SK-N-SH (cell line): ENCODE measurements at places on chromosomes 11 and 22. TPM values are rescaled to one million over a fixed set of nuclear protein-coding genes. Genes with fewer than 3 reads are reported as not detected.

GRCh38 chr22:32326647-32327046 is 31.0 kb upstream of the RFPL3 start:
- DNase-seq = no peak
- no peaks in the 10 kb centered on the region for H3K36me3 ChIP-seq
- H3K27me3 ChIP-seq = no peaks in the 10 kb centered on the region
- H3K4me3 ChIP-seq = no peak overlapping the region
- peaks cover 12% of the 10 kb centered on the region; the same call in 1 of the 2 replicates for H3K4me1 ChIP-seq
- no peak overlapping the region for H3K27ac ChIP-seq

DNA sequence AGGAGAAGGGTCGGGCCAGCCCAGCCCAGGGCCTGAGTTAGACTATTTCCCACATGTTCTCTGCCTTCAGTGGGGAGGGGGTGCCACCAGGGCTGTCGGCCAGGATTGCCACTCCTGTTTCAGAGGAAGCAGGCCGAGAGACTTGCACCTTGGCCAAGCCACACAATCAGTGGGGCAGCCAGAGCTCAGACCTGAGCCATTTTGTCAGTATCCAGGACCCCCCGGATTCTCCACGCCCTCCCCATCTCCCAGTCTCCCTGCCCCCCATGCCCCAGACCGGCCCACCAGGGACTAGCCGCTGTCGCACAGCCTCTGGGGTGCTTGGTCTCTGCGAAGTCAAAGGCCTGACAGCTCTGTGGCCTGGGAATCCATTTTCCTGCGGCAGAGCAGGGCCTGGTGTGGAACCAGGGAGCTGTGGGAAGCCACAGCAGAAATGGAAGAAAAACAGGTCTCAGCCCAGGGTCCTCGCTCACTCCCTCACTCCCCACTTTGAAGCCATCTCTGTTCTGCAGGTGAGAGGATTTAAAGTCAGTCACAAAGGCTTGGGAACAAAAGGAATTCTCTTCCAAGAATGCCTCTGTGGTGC is 25.5 kb upstream of the MGAT3 start:
- H3K27me3 ChIP-seq = no peaks in the 10 kb centered on the region
- no peak overlapping the region for H3K4me3 ChIP-seq
- no peaks in the 10 kb centered on the region; the same call in 1 of the 2 replicates for H3K4me1 ChIP-seq
- H3K27ac ChIP-seq = peak overlapping the region; percentile 58

Gene BTBD18
- not detected in 2 replicates for polyA plus RNA-seq

GRCh38 chr11:38510041-38510440 is 1912.0 kb upstream of the RAG2 start:
- no peak overlapping the region for H3K27ac ChIP-seq
- H3K4me1 ChIP-seq = no peaks in the 10 kb centered on the region
- no peaks in the 10 kb centered on the region for H3K36me3 ChIP-seq
- H3K27me3 ChIP-seq = no peaks in the 10 kb centered on the region
- no peak overlapping the region for H3K4me3 ChIP-seq

- peak overlapping the region; percentile 70 for H3K27ac ChIP-seq
- H3K27me3 ChIP-seq = no peaks in the 10 kb centered on the region
- DNase-seq = no peak
- peak overlapping the region; percentile 89 for H3K4me3 ChIP-seq
These were observed 486 bp downstream of the STIM1 start for GRCh38 chr11:3855808-3856491.

Gene ESAM
- polyA plus RNA-seq = 1.3 and 1.4 TPM in 2 replicates
